ENCODE measurements at places on chromosomes 5 and 9.

- no peak for DNase-seq
These were observed 57.7 kb downstream of the LMX1B start for GRCh38 chr9:126671381-126671831.

- no peak for DNase-seq
These were observed 9.0 kb upstream of the MOB3B start for GRCh38 chr9:27538647-27539046.

- DNase-seq: no peak
These were observed 5.3 kb downstream of the INVS start for GRCh38 chr9:100104314-100104713.

- DNase-seq: peak; percentile 76
These were observed 56.7 kb downstream of the TLE1 start for GRCh38 chr9:81632599-81632998.

GRCh38 chr5:42579320-42579719 is 156.1 kb downstream of the GHR start:
- DNase-seq: no peak

DNA sequence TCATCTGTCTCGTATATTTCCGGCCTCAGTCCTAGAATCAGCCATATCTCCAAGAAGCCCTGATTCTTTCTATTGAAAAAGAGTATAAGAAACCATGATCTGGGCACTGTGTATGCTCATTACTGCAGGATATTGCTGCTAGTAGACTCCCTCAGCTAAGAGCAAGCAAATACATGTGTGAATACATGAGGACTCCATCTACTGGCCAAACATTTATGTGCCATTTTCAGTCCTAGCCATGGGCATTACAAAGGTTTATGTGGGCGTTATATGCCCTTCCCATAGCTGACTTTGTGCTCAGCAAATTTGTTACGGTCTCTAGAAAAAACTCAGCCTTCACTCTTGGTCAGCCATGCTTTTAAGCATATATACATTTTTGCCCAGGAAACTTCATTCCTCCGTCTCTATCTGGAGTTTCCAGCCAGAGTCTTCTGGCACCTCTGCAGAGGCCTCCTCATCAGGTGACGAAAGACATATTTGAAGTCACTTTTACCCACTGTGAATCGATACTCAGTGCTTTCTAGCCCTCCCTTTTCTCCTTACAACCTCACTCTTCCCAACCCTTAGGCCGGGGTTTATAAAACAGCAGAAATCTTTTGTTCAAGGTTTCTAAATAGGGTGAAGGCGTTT is 1495.6 kb upstream of the CDH6 start:
- DNase-seq: no peak

- DNase-seq: peak; percentile 31
These were observed 4.9 kb downstream of the AKNA start for GRCh38 chr9:114382699-114383520.

DNA sequence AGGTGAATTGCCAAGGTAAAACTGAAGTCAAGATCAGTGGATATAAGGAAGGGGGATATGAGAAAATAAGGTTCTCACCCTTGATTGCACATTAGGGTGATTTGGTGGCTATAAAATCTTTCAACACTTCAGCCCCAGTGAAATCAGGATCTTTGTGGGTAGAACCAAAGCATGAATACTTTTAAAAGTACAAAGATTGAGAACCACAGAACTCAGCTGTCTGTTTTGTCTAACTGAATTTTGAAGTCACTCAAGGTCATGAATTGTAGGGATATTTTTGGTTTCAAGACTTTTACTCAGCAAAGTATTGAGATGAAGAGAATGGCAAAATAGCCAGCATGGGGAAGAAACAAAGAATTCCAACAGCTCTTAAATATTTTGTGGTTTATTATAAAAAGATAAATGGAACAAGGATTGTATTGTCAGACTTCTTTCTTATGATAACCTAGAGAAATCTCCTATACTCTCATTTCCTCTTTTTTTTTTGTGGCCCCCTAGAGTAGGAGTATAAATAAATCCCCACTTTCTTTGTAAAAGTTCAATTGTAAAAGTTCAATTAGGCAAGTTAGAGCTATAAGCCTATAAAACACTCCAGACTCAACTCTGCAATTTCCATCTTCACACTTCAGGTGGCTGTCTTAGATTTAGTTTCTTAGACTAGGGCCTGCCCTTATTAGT is 272.9 kb downstream of the PDE4D start:
- no peak for DNase-seq

- no peak for DNase-seq
These were observed 214.1 kb upstream of the TLE4 start for GRCh38 chr9:79357616-79358015.

GRCh38 chr9:6545017-6545691 is 100.4 kb downstream of the GLDC start:
- DNase-seq: no peak

DNA sequence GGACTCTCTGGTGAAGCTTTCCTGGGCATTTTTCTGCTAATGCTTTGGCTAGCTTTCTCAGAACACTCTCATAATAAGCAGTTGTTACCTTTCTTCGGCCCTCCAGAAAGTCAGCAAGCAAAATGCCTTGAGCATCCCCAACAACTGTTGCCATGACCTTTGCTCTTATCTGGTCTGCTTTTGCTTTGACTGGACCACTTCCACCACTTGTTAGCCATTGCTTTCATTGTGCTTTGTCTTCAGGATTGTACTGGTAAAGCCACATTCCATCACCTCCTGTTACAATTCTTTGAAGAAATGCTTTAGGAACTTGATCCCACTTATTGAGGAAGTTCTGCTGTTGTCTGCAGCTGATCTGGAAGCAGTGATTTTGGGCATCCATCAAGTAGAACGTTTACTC is 35.7 kb downstream of the RAD50 start:
- peak; percentile 3 for DNase-seq

- no peak for DNase-seq
These were observed 463.2 kb upstream of the KIF2A start for GRCh38 chr5:61842840-61843239.

GRCh38 chr5:180390441-180391190 is 37.5 kb upstream of the GFPT2 start:
- DNase-seq: no peak

DNA sequence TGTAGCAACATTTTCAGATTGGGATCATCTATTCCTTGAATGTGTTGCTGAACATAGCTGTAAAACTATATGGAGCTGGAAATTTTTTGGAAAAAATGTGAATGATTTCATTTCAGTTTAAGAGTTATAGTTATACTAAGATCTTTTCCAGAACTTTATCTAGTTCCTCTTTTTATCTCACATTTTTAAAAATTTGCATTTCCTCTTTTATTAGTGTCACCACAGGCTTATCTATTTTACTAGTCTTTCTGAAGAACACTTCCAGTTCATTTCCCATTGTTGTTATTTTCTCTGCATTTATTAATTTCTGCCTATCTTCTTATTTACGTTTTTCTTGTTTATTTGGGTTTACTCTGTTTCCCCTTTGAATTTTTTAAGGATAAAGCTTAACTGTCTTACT is 46.0 kb upstream of the FSTL4 start:
- no peak for DNase-seq

- peak; percentile 48 for DNase-seq
These were observed 219.5 kb downstream of the KCTD16 start for GRCh38 chr5:144390133-144390532.

- DNase-seq: no peak
These were observed 116.7 kb upstream of the KLF4 start for GRCh38 chr9:107606149-107606790.

DNA sequence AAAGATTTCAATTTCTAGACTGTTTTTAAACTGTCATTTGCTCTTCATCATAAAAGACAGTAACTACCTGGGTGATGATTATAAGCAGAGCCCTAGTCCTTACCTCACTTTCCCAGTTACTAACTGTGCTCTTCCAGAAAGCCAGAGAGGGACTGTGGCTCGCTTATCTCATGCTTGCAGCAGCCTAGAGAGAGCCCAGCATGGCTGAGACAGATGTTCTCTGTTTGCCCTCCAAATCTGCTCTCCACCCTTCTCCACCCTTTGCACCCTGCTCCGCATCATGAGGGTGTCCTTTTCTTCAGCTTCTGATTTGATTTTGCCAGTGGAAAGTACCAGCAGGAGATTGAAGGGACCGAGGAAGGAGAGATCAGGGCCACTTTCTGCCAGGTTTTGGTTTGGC is 61.2 kb upstream of the SELENOP start:
- no peak for DNase-seq

Measured in adipocyte (in vitro differentiated cells).